Activated effector memory CD4-positive, alpha-beta T cell treated with Interleukin-2 at 50 U/mL for 16 hours (primary cell): ENCODE measurements at places on chromosomes 5 and 9.

DNA sequence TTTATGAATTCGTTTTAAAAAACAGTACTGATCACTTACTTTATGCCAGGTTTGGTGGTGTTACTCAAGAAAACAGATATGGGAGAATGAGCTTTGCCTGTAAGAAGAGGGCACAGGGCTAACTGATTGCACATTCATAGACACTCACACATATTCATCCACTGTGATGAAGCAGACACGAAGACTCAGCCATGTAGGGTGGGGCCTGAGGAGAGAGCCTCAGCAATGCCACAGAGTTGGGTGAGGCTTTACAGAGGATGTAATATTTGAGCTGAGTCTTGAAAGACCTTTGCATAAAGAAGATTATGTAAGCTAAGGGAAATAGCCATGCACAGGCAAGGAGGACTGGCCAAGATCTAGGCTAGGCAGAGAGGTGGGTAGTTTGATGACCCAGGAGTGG is 472.8 kb downstream of the PSAT1 start:
- no peak for DNase-seq

GRCh38 chr9:124764774-124765438 is 6.2 kb downstream of the NR6A1 start:
- no peak for DNase-seq

GRCh38 chr9:37788332-37788731 is 3.5 kb upstream of the EXOSC3 start:
- DNase-seq = no peak

GRCh38 chr5:16076657-16077056 is 102.9 kb downstream of the MARCHF11 start:
- DNase-seq = no peak

DNA sequence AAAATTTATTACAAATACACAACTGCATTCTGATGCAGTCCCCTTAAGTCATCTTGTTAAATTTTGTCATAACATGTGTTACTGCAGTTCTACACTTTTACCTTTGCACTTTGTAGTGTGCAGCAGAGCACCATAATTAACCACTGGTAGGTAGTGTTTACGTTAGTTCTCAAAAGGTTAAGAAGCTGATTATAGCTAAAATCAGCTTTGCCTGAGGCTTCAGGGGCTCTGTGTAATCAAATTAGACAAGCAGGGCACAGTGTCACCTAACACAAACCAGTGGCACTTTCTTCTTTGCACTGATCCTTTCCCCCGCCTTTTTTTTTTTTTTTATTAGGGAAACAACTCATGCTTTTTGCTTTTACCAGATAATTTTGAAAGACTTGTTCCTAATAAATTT is 26.1 kb downstream of the POU5F2 start:
- DNase-seq = no peak

DNA sequence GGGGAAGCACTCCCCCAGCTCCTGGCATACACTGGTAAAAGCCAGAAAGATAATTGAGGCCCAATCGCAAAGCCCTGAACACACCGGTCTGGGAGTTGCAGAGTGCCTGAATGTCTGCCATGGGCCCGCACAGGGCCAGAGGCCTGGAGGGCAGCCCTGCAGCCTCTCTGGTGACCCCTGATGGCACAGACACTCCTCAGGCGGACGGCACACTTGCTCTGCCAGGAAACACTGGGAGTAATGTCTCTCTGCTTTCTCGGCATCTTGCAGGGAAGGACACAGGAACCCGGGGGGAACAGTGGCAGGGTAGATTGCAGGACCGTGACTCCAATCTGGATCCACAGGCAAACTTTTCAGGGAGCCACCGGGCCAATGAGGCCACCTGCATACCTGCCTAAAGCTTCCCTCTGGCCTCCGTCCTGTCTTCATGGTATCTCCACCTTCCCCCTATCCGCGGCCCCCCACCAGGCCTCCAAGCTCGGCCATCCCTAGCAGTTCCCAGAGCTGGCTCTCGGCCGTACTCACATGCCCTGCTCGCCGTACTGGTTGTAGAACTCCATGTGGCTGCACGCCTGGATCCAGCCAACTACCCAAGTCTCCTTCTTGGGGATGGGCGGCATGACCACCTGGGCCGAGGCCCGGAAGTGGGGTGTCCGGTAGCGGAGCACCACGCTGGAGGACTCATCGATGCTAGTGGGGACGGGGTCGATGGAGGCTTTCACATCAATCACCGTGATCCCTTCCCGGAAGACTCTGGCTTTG is 797 bp downstream of the FAM78A start:
- DNase-seq = no peak

DNA sequence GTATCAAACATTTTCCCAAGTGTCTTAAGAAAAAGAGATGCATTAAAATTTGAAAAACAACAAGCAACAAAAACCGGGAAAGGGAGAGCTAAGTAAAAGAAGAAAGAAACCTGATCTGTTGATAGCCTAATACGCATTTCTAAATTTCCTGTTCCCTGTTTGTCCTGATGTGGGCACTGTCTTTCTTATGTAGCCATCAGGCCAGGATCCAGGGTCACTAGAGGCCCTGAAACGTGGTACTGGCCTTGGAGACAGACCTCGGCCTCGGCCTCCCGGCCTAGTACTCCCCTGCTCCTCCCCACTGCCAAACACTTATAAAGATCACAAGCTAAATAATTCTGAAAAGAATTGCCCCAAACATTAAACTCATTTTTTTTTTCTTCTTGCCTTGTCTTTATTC is 547.2 kb downstream of the IRX1 start:
- no peak for DNase-seq

- DNase-seq = no peak
Measured at GRCh38 chr5:149439899-149440542, 60.9 kb upstream of the IL17B start.

GRCh38 chr5:61735995-61736394 is 403.9 kb downstream of the ZSWIM6 start:
- DNase-seq = no peak

DNA sequence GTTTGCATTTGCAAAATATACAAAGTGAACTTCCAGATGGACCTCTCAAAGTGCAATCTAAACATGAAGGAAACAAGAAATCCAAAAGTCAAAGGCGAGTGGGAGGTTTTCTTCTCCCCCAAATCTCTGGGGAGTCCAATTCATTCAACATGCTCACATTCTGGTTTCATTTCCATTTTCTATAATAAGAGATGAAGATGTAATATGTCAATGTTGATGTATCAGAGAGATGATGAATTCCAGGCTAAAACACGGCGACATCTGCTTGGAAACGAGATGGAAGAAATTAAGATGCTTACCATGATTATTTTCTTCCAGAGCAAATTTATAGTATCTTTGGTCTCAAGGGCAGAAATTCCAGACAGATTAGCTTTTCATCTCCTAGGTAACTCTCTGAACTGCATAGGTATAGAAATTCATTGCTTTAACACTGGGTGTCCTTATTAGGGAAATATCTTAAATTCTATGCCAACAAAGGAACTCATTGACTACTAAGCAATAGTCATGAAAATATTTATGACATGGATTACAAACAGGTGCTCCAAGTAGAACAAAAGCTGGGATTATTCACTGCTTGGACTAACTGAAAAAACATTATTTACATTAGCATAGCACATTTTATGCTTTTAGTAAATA is 287.9 kb downstream of the SEC61B start:
- DNase-seq = no peak

GRCh38 chr5:11319836-11320580 is 559.0 kb upstream of the DAP start:
- no peak for DNase-seq

DNA sequence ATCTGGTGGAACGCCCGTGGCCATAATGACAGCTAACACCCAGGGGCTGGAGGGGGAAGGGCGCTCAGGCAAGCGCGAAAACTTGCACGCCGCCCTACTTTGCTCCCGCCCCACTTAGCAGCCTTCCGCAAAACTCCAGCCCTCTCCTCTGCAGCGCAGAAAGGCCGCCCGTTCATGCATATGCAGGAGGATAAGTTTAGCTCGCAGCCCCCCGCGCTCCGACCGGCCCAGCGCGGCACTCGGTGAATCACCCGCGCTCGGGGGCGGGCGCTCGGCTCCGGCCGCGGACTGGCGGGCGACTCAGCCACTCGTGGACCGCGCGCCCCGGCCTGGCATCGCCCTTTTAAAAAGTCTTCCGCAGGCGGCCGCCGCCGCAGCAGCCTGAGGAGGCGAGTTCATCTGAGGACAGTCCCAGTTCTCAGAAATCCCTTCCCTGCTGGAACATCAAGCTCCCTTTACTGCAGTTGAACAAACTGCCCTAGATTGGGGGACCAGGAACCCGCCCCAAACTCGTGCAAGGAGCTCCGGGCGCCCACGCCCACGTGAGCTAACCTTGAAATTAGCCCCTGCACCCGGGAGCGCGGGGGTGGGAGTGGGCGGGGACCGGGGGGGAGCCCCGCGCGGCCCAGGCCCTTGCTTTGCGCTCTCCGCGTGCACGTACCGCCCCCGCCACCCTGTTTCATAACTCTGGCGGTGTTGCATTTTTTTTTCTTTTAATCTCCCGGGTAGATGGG is 4.5 kb upstream of the KLF9 start:
- peak; percentile 78 for DNase-seq

- DNase-seq = no peak
Measured at GRCh38 chr5:125891061-125891725, 532.0 kb upstream of the GRAMD2B start.

GRCh38 chr9:105901514-105902109 is 207.3 kb downstream of the TMEM38B start:
- DNase-seq = no peak

DNA sequence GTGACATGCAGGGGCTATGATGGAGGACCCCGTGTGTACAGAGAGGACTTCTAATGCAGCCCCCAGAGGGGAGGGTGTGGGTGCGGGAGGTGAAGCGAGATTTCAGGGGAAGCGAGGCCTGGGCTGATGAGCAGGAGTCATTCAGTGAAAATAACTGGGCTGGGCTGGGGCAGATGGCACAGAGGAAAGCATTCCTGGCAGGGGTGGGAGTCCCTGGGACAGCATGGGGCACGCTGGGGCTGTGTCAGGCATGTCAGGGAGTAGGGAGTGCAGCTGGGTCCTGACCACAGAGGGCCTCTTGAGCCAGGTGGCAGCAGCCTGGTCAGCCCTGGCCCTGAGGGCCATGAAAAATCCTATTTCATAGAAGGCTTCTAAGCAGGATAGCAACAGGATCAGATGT is 36.6 kb downstream of the COL15A1 start:
- no peak for DNase-seq

DNA sequence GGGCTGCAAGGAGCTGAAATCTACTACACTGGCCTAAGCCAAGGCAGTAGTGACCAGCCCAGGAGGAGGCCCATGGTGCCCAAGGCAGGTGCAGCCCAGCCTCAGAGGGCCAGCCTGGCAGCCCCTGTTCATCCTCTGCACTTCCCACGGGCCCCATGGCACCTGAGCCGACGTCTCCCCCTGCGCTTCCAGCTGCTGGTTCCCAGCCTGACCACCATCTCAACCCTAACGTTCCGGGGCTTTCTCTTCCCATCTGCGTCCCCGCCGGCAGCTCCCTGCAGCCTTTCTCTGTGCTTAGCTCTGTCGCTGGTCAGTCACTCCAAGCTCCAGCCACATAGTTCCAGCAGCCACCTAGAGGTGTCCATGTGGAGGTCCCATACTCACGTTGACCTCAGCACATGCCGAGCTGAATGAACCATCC is 105.5 kb upstream of the LMX1B start:
- no peak for DNase-seq

DNA sequence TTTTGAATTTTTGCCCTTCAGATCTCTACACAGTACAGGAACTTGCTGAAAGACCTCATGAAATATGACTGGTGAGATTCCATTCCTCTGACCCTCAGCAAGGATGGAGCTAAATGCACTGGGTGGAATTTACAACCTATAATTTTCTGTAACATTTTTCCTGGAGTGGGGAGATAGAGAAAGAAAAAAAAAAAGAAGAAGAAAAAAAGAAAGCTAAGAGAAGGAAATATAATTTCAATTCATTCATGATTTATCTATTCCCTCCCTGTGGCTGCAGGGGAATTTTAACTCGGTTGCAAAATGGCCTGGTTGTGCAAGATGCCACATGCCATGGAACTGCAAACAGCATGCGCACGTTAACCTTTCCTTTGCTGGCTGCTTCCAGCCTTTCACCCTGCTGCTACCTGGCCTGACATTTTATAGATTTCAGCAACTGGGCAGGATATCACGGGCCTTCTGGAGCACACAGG is 155.4 kb downstream of the FSTL4 start:
- no peak for DNase-seq

GRCh38 chr5:62268234-62268633 is 37.8 kb upstream of the KIF2A start:
- no peak for DNase-seq

- DNase-seq = no peak
Measured at GRCh38 chr9:18668944-18669343, 195.0 kb downstream of the ADAMTSL1 start.

- no peak for DNase-seq
Measured at GRCh38 chr5:143217804-143218160, 185.7 kb downstream of the NR3C1 start.

GRCh38 chr9:77215874-77216273 is 38.5 kb downstream of the VPS13A start:
- no peak for DNase-seq

- no peak for DNase-seq
Measured at GRCh38 chr5:81359108-81359507, 34.8 kb downstream of the ACOT12 start.
